ENCODE measurements at places on chromosomes 12 and 14. TPM values are rescaled to one million over a fixed set of nuclear protein-coding genes. Genes with fewer than 3 reads are reported as not detected.

DNA sequence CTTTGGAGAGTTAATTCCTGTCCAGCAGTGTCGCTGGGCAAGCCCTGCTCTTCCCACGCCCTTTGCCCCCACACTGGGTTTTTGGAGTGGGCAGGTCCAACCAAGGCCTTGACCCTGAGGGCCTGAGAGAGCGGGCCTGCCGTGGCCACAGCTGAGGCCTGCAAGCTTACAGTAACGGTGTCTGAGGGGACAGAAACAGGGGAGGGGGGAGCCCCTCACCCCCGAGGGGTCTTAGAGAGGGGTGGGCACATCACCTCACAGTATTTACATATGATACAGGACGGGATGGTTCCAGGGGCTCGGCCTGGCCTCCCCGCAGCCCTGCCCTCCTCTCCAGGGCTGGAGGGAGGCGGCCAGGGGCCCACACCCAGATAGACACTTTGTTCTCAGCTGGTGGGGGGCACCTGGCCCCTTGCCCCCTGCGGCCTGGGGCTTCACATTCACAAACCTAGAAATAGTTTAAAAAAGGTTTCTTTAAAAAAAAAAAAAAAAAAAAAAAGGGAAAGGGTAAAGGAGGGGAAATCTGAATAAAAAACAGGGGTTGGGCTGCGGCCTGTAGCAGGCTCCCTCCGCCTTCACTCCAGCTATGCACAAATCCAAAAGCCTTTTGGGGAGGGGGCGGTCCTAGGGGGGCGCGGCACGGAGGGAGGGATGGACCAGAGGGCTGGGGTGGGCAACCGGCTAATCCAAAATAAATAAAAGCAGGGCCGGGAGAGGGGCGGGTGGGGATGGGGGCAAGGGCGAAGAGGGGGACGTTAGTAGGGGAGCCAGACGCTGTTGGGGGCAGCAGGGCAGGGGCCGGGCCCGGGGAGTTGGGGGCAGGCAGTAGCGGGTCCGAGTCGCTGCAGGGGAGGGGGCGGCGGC, 14.8 kb upstream of the PLA2G1B start:
- DNase-seq, result no peak

- no peak for DNase-seq
These were observed 121.7 kb upstream of the CAND1 start for GRCh38 chr12:67147447-67147846.

DNA sequence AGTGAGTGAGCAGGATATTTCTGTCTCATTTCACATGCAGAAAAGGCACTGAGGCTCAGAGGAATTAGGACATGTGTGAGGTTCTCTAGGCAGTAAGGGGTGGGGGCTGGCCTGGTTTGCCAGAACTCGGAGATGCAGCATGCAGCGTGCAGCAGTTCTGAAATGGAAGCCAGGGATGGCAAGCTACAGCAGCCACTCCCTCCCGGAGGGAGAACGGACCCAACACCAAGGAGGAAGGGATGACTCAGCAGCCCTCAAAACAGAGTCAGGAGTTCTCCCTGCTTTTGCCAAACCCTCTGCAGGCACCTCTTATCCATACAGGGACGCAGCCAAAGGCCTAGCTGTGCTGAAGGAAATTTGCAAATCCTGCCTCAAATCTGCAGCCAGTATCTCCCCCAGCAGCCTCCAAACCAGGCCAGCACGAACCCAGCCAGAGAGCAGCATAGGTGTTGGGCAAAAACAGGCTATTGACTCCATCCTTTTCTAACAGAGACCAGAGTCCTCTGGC, 10.3 kb upstream of the SERPINA3 start:
- DNase-seq, result peak; percentile 55

DNA sequence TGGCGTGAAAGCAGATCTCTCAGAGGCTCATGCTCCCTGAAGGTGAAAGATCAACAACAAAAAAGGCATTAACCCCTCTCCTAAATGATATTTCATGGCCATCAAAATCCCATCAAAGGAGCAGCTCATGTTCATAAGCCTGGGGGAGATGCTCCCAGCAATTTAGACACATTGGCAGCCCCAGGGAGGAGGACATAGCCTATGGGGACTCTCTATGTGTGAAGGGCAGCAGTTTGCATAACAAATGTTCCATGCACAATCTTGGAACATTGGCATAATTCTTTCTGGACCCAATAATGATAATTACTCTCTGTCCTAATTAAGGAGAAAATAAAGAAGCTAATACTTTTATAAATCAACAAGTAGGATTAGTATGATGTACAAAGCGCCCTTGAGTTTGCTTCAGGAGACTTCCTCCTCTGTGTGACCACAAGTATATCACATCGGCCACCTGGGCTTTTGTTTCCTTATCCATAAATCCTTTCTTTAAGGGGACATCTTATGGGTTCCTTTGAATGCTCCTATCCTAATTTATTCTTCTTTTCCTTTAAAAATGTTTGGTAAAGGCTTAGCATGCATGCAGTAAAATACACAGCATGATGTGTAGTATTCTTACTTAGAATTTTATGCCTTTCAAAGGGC, 161.9 kb upstream of the PLEKHG7 start:
- no peak for DNase-seq

DNA sequence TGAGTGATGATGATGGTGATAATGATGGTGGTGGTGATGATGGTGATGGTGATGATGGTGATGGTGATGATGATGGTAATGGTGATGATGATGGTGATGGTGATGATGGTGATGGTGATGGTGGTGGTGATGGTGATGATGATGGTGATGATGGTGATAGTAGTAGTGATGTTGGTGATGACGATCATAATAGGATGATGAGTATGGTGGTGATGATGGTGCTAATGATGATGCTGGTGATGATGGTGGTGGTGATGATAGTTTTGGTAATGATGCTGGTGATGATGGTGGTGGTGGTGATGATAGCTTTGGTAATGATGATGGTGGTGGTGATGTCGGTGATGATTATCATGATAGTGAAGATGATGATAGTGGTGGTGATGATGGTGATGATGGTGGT, 171.5 kb upstream of the SFSWAP start:
- DNase-seq, result no peak

- no peak for DNase-seq
These were observed 244.3 kb upstream of the NOVA1 start for GRCh38 chr14:26841920-26842741.

DNA sequence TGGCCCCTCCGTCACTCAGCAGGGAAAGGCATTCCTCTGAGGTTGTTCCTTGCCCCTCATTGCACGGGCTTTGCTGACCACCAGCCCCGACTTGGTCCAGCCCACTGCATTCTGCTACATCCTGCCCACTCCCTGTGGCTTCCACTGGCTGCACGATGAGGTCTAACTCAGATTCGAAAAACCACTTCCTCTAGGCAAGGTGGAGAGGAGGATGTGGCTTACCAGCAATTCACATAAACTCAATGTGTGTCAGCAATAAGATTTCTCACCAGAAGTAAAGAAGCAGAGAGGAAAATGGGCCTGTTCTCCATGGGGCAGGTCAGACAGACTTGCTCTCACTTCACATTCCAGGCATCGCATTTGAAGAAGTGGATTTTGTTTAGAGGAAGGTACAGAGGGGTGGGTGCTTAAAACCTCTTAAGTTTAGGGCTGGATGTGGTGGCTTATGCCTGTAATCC, 14.7 kb downstream of the GPR68 start:
- no peak for DNase-seq

- DNase-seq, result no peak
These were observed 33.4 kb downstream of the FNTB start for GRCh38 chr14:65019944-65020566.

GRCh38 chr12:66111605-66112004, 18.9 kb downstream of the LLPH start:
- no peak for DNase-seq

- DNase-seq, result peak; percentile 51
These were observed 4.8 kb upstream of the AMN start for GRCh38 chr14:102917469-102918211.

DNA sequence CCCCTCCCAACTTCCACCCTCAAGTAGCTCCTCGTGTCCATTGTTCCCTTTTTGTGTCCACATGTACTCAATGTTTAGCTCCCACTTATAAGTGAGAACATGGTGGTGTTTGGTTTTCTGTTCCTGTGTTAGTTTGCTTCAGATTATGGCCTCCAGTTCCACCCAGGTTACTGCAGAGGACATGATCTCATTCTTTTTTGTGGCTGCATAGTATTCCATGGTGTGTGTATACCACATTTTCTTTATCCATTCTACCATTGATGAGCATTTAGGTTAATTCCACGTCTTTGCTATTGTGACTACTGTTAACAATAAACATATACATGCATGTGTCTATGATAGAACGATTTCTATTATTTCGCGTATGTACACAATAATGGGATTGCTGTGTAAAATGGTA, 362.6 kb downstream of the TMTC2 start:
- DNase-seq, result no peak

DNA sequence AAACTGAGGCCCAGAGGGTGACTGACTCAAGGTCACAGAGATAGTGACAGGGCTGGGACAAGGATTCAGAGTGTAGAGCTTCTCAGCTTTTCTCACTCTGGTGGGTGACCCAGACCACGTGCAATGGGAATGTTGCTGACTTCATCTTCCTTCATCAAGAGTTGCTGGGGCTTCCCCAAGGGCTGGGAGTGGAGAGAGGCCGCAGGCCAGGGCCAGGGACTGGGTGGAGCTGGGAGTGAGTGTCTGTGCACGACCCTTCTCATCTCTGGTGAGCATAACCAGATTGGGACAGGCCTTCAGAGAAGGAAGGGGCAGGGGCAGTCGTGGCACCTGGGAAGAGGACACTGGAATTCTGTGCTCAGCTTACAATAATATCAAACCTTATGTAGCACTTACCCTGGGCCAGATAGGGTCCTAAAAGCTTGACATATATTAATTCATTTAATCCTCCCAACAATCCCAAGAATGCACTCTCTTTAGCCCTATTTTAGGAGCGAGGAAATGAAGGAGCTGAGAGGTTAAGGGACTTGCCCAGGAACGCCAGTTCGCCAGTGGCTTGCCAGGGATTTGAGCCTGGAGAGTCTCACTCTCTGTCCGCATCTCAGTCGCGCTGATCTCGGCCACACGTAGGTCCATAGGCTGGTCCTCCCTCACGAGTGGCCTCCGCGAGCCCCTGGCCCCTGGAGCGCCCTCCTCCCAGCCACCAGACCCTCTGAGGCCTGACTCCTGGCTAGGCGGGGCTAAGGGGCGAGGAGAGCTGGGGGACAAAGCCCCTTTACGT, 15.8 kb downstream of the KRT18 start:
- DNase-seq, result no peak

DNA sequence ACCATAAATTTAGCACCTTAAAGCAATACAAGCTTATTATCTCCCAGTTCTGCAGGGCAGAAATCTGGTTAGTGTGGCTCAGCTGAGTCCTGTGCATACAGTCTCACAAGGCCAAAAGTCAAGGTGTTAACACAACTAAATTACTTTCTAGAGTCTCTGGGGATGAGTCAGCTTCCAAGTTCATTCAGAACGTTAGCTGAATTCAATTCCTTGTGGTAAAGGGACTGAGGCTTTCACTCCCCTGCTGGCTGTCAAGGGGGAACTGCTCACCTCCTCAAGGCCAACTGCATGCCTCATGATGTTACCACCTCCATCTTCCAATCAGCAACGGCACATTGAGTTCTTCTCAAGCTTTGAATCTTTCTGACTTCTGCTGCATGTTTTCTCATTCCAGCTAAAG, 27.6 kb downstream of the EML5 start:
- no peak for DNase-seq

DNA sequence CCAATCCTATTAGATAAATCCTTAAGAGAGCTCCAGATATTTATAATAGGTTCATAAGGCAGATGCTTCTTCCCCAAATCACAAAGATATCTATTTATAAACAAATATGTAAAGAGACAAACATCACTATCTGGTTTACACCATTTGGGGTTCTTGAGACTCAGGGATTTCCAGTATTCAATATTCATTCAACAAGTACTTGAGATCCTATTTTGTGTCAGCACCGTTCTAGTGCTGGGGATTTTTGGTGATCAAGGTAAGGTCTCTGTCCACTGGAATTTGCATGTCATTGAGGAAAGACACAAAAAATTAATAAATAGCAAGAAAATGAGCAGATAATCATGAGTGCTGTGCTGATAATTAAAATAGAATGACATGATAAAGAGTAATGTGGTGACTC, 222.7 kb upstream of the FOXN3 start:
- no peak for DNase-seq

- no peak for DNase-seq
These were observed 65.1 kb downstream of the PPP1R36 start for GRCh38 chr14:64614805-64615391.

DNA sequence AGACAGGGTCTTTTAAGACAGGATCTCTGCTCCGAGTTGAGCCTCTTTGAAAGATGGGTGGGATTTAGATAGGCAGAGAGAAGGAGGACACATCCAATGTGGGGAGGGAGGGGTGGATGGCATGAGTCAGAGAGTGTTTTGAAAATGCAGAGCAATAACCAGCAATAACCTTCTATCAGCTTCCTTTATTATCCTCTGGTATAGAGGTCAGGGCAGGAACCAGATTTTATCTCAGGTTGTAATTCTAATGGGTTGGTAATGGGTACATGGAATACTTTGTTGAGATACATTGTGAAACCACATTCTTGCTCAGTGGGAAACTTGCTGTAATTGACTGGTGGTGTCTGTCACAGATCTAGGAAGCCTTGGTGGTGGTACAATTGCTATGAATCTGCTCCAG, 37.6 kb upstream of the CCDC63 start:
- no peak for DNase-seq

- no peak for DNase-seq
These were observed 20.5 kb downstream of the DERA start for GRCh38 chr12:15931590-15932053.

GRCh38 chr14:31842899-31843298, 234.2 kb upstream of the ARHGAP5 start:
- DNase-seq, result no peak

- no peak for DNase-seq
These were observed 7.8 kb upstream of the ART4 start for GRCh38 chr12:14850929-14851663.

GRCh38 chr12:26162905-26163304, 32.5 kb upstream of the SSPN start:
- no peak for DNase-seq

DNA sequence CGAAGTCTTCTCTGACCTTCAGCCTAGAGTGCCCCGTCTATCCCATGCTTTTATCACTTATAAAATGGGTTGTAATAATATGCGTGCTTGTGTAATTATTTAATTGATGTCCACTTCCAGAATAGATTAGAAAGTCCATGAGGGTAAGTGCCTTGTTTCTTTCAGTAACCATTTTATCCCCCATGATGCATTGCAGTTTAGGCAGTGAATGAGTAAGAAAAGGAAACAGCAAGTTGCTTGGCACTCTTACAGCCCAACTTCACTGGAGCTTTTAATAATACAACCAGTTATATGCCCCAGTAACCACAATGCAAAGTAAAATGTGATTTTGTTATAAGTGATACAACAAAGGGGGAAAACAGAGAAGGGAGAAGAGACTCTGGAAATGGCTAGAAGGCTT, 287.3 kb downstream of the MED13L start:
- DNase-seq, result no peak

- DNase-seq, result no peak
These were observed 10.7 kb upstream of the BHLHE41 start for GRCh38 chr12:26135571-26135970.

- no peak for DNase-seq
These were observed 51.2 kb downstream of the TESPA1 start for GRCh38 chr12:54933376-54933775.

The KRT7 gene
- 2.3 TPM for total RNA-seq

The BATF gene
- not detected for total RNA-seq

The MMP17 gene
- 58.2 TPM for total RNA-seq

The LIN7A gene
- total RNA-seq, result 27.7 TPM

The TTC9 gene
- 20.4 TPM for total RNA-seq

The PLD4 gene
- 6.3 TPM for total RNA-seq

The NANOG gene
- total RNA-seq, result 1.5 TPM

The RASSF8 gene
- total RNA-seq, result 58.7 TPM

The PDZRN4 gene
- 11.2 TPM for total RNA-seq

The CKAP4 gene
- total RNA-seq, result 13.4 TPM

The ITFG2 gene
- total RNA-seq, result 44.0 TPM

The NTS gene
- total RNA-seq, result not detected

The OTOGL gene
- total RNA-seq, result 5.5 TPM

The DTX1 gene
- 54.4 TPM for total RNA-seq
